ENCODE measurements at places on chromosomes 6 and 20.
A peak's percentile ranks its signal among the peaks of the same experiment; 100 is the strongest.

DNA sequence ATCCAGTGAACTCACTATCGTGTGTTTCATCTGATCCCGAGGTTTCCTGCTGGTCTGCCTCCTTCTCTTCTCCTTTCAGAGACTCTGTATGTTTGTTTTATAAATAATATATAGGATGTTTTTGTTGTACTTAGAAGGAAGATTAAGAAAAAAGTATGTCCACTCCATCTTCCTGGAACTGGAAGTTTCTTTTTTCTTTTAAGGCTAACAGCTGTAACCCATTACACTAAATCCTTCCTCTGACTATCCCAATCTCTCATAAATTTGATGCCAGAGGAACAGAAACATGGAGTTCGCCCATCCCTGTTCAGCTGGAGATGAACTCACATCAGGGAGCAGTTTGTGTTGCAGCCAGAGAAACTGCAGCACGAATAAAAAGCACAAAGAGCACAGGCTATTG, 20.7 kb downstream of the RIPK1 start:
- DNase-seq: no peak

DNA sequence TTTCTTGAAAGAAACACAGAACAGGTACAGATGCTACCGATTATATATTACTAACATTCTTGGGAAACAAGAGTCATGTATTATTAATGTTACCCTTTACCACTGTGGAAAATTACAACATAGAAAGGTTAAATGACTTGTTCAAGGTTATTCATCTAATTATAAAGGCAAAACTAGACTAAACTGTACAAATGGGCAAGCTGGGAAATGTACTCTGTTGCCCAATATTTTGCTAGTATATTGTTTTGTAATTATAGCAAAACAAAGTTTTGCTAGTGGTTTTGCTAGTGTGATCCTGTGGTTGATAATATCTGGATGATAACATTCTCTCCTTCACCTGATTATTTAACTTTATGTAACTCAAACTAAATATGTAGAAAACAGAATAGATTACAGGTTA, 96.5 kb downstream of the TINAG start:
- DNase-seq: no peak

DNA sequence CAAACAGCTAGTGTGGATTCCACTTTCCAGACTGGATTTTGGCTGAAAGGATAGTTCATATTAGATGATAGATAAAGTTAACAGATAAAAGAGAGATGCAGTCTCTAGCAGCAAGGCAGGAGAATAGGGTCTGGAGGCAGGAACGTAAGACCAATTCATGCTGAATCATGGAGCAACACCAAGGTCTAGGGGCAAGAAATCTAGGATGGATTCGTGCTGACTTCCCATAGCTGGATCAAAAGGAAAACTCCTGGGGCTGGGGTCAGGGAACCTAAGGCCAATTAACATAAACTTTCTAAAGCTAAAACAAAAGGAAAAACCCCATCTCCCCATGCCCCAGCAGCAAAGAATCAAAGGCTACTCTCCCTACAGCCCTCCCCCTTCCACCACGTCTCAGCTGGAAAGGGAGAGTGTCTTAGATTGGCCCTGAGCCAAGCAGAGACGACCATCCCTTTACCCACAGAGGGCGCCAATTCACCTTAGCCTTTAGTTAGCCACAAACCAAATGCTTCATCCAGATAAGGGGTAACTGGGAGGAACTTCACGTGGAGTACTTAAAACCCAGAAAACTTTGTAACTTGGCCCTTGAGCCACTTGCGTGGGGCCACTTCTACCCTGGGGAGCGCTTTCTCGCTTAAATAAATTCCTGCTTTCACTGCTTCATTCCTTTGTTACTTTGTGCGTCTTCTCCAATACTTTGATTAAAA, 7.6 kb downstream of the TREM1 start:
- peak; percentile 68 for DNase-seq

GRCh38 chr6:25034431-25034921, 98.7 kb upstream of the RIPOR2 start:
- DNase-seq: no peak

- DNase-seq: no peak
These were observed 9.6 kb downstream of the SRC start for GRCh38 chr20:37355252-37356180.

- DNase-seq: no peak
These were observed 486.3 kb upstream of the MARCKS start for GRCh38 chr6:113370508-113371502.

DNA sequence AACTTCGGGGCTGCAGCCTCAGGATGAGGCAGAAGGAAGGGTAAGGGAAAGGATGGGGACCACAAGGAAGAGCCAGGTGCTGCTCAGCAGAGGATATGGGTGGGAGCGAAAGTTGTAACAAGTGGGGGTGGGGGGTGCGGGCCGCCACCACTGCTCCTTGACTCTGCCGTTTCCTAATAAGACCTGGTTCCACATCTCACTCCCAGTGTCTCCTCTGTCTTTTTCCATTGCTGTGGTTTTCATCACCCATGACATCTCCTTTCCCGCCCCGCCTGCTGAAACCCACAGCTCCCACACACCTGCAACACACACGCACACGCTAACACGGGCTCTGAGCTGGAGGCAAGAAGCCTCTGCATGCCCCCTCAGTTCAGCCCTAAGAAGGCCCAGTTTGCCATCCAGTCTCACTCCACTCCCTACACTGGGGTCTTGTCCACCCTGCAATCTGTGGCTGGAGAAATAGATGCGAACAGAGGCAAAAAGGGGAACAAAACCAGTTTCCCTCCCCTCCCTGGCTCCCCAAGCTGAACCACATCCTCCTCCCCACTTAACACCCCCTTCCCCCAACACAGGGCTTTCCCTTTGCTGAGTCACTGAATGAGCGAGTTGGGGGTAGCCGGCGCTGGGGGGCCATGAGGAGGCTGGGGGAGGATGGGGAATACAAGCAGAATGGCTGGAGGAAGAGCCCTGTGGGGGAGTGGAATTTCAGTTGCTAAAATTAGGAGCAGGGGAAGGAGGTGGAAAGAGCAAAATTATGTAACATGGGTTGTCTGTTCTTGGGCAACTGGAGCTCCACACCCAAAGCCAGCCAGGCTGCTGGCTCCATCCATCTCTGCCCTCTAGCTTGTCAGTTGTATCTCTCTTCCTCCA, 11.5 kb downstream of the NFKBIL1 start:
- peak; percentile 77 for DNase-seq

DNA sequence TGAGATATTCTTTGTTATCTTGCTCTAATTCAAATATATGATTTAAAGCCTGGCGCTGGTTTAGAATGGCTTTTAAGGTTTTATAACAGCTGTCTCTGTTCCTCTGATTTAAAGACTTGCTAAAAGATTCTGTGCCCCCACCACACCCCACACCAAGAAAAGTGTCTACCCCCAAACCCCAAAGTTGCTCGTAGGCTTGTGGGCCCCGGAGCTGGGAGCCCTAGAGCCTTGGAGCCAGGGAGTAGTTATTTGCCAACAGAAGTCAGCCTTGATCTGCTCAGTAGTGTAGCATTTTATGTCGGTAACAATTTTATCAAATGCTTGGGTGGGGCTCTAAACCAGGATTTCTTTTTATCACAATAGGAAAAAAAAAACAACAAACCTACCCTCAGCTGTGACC, 105.2 kb upstream of the TRAF3IP2 start:
- DNase-seq: no peak

- DNase-seq: no peak
These were observed 13.0 kb downstream of the EFCAB8 start for GRCh38 chr20:32871627-32872160.

GRCh38 chr6:157527471-157527907, 146.5 kb downstream of the ZDHHC14 start:
- DNase-seq: no peak

DNA sequence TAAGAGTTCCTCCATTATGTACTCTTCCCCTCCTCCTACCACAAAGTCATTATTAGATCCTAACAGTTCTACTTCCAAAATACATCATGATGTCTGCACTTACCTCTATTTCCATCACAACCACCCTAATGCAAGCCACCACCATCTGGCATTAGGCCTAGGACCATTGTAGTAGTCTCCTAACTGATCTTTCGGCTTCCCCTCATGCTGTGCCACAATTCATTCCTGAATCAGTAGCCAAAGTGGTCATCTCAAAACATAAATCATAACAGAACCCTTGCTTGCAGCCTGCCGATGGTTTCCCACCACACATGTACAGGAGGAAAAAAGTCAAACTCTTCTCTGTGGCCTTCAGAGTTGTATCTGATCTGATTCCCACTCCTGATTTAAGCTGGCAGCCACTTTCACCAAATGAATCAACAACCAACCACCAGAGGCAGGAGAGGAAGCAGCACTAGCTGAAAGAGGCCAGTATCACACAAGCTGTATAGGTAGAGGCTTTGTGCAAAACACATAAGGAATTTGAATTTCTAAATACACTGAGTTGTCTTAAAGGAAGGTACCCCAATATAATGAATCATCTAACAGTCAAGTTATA, 26.1 kb downstream of the FAM184A start:
- DNase-seq: no peak

- peak; percentile 47 for DNase-seq
These were observed 13.0 kb downstream of the PIM1 start for GRCh38 chr6:37182736-37183590.

DNA sequence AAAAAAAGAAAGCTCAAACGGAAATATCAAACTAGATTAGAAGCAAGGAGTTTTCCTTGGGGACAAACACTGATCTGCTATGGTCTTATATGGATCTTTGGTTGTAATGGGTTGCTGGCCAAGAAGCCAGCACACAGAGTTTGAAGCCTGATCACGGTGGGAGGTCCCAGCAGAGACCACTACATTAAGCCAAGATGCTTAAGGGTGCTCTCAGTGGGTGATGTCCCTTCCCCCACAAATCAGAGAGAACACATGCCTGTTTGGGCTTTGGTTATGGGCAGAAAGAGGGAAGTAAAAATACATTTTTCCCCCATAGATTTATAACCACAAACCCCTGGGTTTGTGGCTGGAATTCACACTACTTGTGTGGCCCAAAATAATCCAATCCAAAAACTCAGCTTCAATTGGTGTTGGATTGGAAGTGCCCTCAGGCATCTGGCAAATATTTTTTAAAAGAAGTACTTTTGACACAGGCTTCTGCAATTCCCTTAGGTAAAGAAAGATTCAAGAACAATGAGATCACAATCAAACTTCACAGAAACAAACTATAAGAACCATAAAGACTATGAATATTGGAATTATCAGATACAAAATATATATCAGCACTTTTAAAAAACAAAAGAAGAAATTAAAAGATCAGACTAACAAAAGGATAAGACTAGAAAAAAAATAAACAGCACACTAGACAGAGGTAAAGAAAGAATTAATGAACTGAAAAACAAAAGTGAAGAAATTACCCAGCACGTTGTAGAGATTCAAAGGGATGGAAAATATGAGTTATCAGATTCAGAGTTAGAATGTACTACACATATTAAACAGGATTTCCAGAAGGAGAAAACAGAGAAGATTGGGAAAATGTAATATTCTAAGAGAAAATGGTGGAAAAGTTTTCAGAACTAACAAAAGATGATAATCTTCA, 44.7 kb downstream of the ESF1 start:
- no peak for DNase-seq

GRCh38 chr6:143745166-143746133, 67.7 kb downstream of the PHACTR2 start:
- no peak for DNase-seq

GRCh38 chr6:130412556-130413290, 46.9 kb downstream of the TMEM200A start:
- no peak for DNase-seq

DNA sequence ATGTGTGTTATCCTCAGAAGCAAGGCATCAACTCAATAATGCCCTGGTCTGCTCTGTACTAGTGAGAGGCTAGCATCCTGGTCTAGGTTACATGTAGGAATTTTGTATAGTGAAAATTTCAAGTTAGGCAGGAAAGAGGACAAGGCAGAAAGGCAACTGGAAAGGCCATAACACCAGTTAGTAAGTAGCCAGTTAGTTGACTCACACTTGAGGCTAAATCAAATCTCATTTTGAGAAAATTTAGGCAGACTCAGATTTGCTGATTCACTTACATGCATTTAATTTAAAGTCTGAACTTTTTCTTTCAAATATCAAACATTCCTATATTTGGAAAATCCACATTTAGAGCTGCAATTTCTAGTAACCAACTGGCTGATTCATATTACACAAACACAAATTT, 184.5 kb upstream of the TCF21 start:
- DNase-seq: no peak

GRCh38 chr20:10125757-10126156, 91.0 kb downstream of the ANKEF1 start:
- DNase-seq: no peak

DNA sequence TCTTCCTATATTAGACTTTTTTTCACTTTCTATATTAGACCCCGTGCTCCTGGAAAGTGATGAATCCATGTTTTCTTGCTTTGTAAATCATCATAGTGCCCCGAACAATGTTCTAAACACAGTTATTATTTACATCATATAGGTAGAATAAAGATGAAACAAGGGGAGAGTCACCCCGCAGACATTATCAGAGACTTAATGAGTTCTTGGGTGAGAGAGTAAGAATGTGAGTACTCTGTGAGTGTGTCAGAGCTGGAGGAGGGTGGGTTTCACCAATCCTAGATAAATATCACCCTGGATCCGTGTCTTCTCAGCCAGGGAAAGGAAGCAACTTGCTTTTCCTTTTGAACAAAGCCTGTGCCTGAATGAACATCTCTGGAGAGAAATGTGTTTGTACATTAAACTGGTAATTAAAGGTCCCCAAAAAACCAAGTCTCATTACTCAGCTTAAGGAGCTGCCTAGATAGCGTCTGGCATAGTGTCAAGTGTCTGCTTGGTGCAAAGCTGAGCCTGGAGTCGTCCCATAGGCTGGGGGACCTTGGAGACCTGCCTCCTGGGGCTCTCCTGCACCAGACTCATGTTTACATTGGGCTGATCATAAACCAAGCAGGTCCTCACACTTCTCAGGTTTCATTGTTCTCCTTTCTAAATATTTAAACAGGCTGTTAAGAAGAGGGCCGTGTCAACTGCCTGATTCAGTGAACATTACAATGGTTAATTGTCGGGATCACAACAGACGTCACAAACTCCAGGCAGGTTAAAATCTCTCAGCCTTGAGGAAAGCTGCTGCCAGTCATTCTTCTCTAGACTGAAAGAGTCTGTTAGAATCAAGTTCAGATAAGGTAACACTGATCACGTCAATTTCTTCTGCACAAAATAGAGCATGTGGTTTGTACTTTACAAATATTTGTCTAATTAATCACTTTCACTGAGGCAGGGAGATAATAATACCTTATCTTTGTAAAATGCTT, 179.7 kb upstream of the MYLIP start:
- DNase-seq: no peak

DNA sequence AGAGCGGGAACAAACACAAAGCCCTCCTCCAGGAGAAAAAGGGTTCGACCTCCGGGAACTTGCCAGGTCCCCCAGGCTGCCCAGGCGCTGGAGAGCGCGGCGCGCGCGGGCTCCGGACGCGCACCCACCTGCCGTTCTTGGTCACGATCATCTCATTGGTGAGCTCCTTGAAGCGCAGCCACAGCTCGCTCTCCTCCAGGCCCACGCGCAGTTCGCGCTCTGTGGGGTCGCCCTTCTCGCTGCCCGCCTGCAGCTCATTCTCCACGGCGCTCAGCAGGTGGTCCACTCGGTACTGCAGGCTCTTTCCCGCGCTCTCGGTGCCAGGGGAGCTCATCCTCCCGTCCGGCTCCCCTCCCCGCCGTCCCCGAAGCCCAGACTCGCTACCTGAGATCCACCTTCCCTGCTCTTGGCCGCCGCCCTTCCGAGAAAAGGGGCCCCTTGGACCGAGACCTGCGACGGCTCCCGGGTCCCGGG, 356 bp downstream of the TBXT start:
- DNase-seq: no peak

GRCh38 chr6:108738684-108739416, 109.4 kb upstream of the ARMC2 start:
- no peak for DNase-seq

- DNase-seq: no peak
These were observed 404.1 kb downstream of the CDH4 start for GRCh38 chr20:61656198-61656597.

GRCh38 chr6:12327988-12328387, 37.8 kb downstream of the EDN1 start:
- no peak for DNase-seq

All from stimulated activated CD4-positive, alpha-beta T cell treated with anti-CD3 and anti-CD28 coated beads, Interleukin-2, amount 100 ng/mL, for 4 hours (primary cell).